ENCODE measurements at places on chromosomes 12 and 14.
A peak's percentile ranks its signal among the peaks of the same experiment; 100 is the strongest.

DNA sequence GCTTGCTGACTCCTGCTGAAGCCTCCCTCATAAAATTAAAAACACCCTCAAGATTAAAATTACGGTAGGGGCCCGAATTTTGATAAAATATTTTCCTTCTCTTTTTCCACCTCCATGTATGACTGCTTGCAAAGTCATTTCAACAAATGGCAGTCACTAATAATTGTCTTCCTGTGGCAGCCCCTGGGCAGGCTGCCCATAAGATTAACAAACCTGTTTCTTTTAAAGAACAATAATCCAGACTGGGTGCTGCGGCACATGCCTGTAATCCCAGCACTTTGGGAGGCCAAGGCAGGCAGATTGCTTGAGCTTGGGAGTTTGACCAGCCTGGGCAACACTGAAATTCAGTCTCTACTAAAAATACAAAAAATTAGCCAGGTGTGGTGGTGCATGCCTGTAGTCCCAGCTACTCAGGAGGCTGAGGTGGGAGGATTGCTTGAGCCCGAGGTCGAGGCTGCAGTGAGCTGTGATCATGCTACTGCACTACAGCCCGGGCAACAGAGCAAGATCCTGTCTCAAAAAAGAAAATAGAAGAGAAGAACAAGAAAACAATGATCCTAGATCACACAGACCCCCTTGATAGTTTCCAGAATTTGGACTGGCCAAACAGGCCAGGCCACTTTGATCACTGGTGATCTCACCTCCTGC lies 8.7 kb downstream of the SAV1 start:
- DNase-seq = no peak

- DNase-seq = no peak
Measured at GRCh38 chr14:67559639-67560038, 26.5 kb downstream of the PLEKHH1 start.

- DNase-seq = no peak
Measured at GRCh38 chr14:77251870-77252269, 19.1 kb downstream of the NGB start.

GRCh38 chr14:106039400-106039799 lies 513.0 kb downstream of the TMEM121 start:
- DNase-seq = peak; percentile 33

DNA sequence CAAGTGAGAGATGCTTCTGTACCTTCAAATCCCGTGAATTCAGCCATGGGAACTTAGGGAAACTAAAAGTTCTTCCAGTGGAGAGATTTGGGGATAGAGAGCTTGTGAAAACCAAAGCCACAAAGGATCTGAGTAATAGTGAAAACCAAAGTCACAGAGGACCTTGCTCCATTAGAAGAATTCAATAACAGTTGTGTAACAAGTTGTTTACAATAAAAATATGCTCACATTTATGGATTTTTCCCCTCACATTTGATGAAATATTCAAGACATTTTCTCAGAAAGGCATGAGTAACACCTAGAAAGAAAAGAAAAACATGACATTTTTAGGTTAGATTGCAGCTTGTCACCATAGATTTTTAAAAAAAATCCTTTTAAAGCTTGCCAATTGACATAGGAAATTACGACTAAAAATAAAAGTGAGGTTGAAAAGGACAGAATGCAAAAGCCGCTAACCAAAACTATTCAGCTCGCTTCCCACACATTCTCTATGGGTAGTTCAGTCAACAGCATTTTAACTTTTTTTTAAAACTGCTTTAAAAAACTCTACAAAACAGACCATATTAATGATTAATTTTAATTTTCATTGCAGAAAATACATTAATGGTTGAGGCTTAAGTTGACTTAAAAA lies 113.2 kb downstream of the CAND1 start:
- no peak for DNase-seq

DNA sequence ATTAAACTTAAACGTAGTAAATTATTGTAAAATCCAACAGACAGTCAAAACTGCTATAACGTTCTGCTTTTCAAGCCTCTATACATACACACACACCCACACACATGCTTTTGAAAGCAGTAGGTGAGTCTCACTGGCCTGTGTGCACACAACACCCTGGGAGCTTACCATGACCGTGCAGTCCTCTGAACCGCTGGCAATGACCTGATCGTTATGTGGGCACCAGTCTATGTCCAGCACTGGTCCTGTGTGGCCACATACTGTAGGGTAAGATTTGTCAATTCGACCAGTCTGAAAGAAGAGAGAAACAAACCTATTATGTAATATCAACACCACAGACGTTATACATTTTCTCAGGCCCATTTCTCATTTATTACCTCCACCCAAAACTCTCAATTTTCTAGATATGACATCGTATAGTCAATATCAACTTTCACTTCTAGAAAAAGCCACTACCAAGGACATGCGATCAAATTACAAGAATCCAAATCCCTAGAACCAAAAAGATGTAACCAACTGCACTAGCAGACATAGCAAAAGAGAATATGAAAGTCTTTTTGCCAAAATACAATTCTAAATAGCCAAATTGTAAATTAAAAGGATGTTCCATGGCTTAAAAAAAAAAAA lies 44.5 kb upstream of the SELPLG start:
- no peak for DNase-seq
